Dermis microvascular lymphatic vessel endothelial cell (primary cell): ENCODE measurements at places on chromosomes 4 and X. TPM values are rescaled to one million over a fixed set of nuclear protein-coding genes. Genes with fewer than 3 reads are reported as not detected.

- no peak for DNase-seq
Observed at GRCh38 chr4:6984612-6985425, 58.4 kb upstream of the TADA2B start.

GRCh38 chr4:100590325-100590724, 72.5 kb upstream of the EMCN start:
- DNase-seq: no peak

- no peak for DNase-seq
Observed at GRCh38 chr4:60296386-60296785, 903.7 kb upstream of the ADGRL3 start.

DNA sequence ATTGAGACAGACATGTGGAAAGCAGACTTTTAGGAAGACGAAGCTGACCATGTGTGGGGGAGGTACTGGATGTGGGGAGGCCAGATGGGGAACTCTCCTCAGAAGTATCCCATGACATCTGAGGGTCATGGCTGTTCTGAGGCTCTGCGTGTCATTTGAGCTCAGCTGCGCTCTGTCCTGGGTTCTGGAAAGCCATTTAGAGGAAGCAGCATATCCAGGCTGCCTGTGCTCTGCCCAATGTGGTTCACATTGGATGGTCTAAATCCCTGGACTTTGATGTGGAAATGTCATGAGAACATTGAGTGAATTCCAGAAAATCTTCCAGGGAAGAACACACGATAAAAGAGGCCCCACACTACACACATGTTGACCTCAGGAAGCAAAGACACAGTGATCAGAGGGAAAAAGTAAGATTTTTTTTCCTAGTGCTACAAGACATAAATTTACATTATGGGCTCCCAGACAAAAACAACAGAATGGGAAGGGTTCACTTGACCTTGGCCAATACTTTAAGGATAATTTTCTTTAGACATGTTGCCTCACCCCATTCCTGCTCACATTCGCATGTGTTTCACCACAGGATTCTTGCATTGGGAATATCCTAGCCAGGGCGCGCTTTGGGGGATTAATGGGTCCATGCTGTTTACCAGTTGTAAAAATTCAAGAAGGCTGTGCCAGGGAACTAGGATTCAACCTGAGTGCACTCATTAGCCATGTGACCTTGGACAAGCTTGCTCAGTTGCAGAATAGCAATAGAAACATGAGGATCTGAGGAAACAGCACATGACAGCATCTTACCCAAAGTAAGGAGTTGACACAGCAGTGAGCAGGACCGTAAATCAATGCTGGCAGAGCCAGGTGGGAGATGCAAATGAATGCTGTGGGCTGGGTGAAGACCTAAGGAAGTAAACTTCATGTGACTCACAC, 73.2 kb upstream of the C1QTNF7 start:
- no peak for DNase-seq

DNA sequence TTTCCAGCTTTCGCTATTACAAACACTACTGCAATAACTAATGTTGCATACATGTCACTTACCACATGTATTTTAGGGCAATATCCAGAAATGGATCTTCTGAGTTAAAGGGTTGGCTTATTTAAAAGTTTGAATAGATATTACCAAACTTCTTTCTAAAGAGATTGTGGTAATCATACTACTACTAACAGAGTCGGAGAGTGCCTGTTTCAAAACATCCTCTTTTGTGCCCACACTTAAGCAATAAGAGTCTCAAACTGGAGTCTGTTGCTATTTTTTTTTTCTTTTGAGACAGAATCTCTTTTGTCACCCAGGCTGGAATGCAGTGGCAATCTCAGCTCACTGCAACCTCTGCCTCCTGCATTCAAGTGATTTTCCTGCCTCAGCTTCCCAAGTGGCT, 35.8 kb downstream of the FGFBP1 start:
- DNase-seq: no peak

GRCh38 chrX:17732138-17732783, 5.0 kb upstream of the SCML1 start:
- DNase-seq: no peak

DNA sequence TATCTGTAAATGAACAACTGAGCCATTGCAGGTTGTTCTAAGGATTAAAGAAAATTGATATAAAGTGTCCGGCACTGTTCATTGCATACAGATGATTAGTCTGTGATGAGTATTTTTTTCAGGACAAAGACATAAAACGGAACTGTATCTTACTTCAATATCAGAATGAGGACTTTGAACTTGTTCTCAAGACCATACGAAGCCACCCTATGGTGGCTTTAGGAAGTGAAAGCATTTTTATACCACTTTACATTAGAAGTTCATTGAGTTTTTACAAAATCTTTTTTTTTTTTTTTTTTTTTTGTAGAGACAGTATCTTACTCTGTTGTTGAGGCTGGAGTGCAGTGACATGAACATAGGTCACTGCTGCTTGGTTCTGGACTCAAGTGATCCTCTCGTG, 45.2 kb upstream of the TRIM2 start:
- no peak for DNase-seq

DNA sequence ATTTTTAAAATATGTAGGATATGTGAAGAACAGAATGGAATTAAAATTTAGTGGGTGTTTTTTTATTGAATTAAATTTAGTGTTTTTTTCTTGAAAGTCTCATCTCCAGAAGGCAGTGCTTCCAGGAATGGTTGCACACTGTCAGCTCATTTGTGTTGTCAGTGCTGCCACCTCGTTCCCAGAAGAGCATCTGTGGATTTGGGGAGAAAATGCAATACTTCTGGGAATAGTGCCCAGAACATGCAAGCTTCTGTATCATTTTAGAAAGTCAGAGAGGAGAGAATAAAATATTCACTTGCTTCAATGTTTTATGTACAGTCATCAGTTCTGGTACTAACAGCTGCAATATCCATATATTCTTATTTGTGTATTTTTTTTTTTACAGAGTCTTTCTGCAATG, 608.8 kb downstream of the PCDH7 start:
- DNase-seq: no peak

DNA sequence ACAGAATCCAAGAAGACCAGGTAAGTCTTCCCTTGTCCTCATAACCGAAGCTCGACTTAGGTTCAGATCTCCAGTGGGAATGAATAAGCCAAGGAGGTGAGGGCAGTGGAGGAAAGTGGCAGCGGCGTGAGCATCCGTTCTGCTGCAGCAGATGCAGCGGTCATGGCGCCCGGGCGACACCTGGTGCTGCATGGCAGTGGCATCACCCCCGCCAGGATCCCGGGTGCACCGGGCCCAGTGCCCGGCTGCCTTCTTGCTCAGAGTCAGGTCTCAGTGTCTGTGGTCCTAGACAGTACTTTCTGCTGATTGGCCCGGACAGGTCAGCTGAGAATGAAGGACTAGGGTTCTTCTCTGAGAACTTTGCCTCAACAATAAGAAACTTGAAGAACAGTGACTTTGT, 83.4 kb upstream of the SORBS2 start:
- no peak for DNase-seq

- DNase-seq: peak; percentile 50
Observed at GRCh38 chrX:78653118-78653822, 5.9 kb downstream of the RTL3 start.

DNA sequence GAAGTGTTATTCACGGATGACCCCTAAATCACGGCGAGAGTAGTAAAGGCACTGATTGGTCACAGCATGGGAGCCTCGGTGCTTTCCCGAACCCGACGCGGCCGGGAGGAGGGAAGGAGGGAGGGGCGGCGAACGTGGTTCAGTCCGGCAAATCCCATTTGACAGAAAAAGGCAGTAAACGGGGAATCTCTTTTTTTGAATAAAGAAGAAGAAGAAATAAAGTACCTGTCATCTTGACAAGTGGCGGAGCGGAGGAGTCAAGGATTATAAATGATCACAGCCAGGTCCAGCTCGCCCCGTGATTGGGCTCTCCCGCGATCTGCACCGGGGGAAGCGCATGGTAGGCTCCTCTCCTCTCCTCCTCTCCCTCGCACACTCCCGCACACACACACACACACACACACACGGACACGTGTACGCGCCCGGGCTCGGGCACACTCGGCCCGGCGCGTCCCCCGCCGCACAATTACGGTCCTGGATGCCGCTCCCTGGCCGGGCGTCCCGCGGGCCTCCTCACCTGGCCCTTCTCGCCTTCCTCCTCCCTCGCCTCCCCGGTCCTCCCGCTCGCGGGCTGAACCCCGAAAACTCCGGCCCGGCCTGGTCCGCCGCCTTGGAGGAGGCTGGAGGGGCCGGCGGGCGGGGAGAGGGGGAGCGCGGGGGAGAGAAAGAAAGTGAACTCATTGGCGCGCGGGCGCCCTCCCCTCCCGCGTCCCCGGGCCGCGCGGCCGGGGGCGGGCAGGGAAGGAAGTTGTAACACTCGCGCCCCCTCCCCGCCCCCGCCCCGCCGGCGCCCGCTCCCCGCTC, 99.2 kb upstream of the TENM3 start:
- peak; percentile 13 for DNase-seq

- no peak for DNase-seq
Observed at GRCh38 chrX:19072372-19072771, 49.9 kb downstream of the ADGRG2 start.

GRCh38 chr4:56409511-56410090, 22.3 kb upstream of the AASDH start:
- DNase-seq: peak; percentile 39

GRCh38 chr4:44726038-44726871, at the start of gene GNPDA2:
Gene GNPDA2 (minus strand): TSS chr4:44726556. CDS start chr4:44722207, 4,349 bp downstream.
- DNase-seq: peak; percentile 91

GRCh38 chr4:37873386-37873785, 17.5 kb upstream of the TBC1D1 start:
- peak; percentile 10 for DNase-seq

DNA sequence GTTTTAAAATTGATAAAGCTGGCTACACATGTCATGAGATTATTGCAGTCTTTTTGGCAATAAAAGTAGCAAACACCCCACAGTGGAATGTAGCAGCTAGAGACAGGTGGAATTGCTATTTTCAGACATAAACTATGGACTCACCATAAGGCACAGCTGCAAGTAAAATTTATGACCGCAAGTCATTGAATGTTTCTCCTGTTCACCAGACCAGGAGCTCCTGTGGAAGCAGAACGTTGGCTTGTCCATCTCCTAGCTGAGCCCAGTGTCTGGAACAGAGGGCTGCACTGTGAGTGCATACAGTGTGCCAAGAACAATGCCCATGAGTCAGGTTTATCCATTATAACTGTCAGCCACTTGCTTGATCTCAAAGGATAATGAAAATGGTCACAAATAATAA, 538.2 kb downstream of the INPP4B start:
- no peak for DNase-seq

DNA sequence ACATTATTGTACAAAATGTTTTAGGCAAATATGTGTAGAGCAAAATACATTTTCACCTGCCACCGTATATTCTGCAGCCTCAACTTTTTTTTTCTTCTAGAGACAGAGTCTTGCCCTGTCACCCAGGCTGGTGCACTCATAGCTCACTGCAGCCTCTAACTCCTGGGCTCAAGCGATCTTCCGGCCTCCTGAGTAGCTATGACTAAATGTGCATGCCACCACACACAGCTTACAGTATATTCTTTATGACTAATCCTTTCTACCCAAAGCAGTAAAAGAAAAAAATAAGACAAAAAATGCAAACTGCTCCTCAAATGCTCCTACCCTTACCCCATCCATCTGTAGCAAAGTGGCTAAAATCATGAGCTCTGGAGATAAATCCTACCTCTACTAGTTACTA, 426.3 kb downstream of the KCNIP4 start:
- DNase-seq: no peak

- DNase-seq: no peak
Observed at GRCh38 chr4:145912376-145912775, 26.2 kb downstream of the ZNF827 start.

GRCh38 chrX:137988470-137988869, 422.5 kb downstream of the ZIC3 start:
- DNase-seq: no peak

DNA sequence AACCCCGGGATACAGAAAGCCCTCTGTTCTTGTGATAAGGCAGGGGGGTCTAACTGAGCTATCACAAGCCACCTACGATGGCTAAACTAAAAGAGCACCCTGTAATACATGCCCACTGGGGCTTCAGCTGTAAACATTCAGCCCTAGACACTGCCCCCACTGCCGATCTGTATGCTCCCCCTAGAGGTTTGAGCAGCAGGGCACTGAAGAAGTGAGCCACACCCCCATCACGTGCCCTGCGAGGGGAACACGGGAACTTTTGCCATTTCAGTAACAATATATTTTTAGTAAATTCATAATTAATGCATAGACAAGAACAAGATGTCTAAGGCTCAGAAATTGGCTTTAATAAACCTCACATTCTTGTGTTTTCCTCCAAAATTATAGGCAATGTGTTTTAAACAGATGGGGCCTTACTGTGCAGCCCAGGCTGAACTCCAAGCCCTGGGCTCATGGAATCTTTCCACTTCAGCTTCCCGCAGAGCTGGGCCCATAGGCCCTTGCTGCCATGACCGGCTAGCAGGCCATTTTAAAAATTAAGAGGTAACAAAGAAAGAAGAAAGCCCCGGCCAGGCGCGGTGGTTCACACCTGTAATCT, 235.3 kb upstream of the SFRP2 start:
- no peak for DNase-seq

DNA sequence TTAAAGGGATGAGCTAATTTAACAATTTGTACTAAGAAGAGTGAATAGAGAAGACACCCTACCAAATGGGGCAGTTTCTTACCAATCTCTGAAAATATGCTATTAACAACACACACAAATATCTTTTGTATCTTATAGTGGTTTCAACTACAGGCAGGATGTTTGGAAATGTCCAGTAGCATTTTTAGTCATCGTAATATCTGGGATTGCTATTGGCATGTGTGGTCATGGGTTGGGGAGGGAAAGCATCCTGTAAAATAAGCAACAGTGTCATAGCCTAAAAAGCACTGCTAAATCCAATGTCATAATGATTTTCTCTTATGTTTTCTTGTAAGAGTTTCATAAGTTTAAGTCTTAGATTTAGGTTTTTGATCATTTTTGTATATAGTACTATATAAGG, 29.3 kb upstream of the ABCG2 start:
- DNase-seq: no peak

DNA sequence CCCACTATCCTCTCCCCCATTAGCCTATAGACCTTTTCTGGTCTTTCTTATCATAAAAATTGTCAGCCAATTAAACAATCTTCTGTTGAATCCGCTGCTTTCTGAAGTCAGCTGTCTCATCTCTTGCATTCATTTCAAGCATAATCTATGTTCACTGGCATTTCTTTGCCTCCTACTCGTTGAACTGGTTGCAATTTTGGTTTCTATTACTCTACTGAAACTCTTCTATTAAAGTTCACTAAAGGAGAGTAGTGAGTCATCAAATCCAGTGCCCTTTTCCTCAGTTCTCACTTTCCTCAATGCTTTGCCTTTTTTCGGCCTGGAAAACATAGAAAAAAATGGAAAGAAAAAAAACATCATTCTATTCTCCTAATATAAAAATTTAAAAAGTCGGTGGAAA, 23.9 kb upstream of the CXCL13 start:
- DNase-seq: no peak

- DNase-seq: no peak
Observed at GRCh38 chr4:38153387-38153760, 193.2 kb downstream of the PTTG2 start.

- DNase-seq: no peak
Observed at GRCh38 chr4:94759767-94760211, 2.0 kb downstream of the BMPR1B start.

- DNase-seq: no peak
Observed at GRCh38 chr4:38873290-38873944, 5.8 kb downstream of the FAM114A1 start.

GRCh38 chr4:5984843-5985242, 33.4 kb downstream of the C4orf50 start:
- no peak for DNase-seq

Gene PCDH18
- total RNA-seq: 0.13 and 0.38 TPM in 2 replicates

Gene DTHD1
- total RNA-seq: not detected in 2 replicates

Gene FAM114A1
- 76.8 and 106 TPM in 2 replicates for total RNA-seq

Gene NBDY
- total RNA-seq: 4.6 and 6.7 TPM in 2 replicates

Gene GSTCD
- 7.8 and 9.0 TPM in 2 replicates for total RNA-seq

Gene POU3F4
- not detected in 2 replicates for total RNA-seq

Gene VCX3B
- not detected in 2 replicates for total RNA-seq

Gene KIT
- 1.2 and 3.7 TPM in 2 replicates for total RNA-seq

Gene P2RY4
- total RNA-seq: not detected in 2 replicates
